Stimulated activated CD4-positive, alpha-beta T cell treated with anti-CD3 and anti-CD28 coated beads, Interleukin-1b, Interleukin-23, amount 100 ng/mL, for 1 hour (primary cell): ENCODE measurements at places on chromosomes 6 and 20.

GRCh38 chr6:121652726-121653623, 217.5 kb downstream of the GJA1 start:
- no peak for DNase-seq

DNA sequence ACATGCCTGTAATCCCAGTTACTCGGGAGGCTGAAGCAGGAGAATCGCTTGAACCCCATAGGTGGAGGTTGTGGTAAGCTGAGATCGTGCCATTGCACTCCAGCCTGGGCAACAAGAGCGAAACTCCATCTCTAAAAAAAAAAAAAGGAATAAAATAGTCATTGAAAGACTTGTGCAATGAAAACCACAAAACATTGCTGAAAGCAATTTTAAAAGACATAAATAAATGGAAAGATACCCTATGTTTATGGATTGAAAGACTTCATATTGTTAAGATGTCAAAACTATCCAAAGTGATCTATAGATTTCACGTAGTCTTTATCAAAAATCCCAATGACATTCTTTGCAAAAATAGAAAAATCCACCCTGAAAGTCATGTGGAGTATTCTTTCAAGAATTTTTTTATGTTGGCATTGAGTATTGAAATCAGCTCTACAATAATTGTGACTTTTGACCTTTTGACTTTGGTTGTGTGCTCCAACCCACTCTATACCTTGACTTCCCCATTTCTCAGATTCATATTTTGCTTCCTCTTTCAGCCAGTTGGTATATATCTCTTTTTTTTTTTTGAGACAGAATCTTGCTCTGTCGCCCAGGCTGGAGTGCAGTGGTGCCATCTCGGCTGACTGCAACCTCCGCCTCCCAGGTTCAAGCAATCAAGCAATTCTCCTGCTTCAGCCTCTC, 45.5 kb upstream of the SLC23A2 start:
- no peak for DNase-seq

GRCh38 chr6:97275804-97276203, 7.2 kb downstream of the MMS22L start:
- DNase-seq = no peak

DNA sequence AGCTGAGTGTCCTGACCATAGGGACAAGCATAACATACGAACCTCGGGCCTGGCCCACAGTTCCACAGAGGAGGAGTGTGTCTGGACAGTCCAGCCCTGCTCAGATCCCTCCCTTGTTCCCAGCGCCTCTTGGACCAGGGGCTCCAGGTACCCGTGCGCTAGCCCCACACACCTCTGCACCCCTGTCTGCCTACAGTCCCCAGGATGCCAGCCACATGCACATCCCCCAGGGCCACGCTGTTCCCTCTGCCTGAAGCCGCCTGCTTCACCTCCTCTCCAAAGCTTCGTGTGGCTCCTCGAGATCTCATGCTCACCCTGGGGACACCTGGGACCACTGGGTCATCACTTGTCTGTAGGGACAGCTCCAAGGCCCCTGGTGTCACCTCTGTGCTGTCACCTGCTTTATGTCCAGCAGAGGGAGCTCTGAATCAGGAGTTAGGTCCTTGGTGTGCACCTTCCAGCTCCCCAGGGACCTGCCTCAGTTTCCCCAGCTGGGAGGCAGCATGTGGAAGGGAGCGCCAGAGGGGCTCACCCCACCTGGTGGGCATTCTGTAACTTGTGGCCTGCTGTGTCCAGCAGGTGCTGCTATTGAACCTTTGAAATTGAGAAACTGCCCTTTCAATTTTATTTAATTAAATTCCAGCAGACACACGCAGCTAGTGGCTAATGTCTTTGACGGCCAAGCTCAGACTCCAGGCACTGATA, 7.3 kb upstream of the YTHDF1 start:
- DNase-seq = no peak

GRCh38 chr6:44286285-44286565, 16.0 kb downstream of the TMEM151B start:
- DNase-seq = no peak

GRCh38 chr6:130666786-130667185, 160.4 kb upstream of the SMLR1 start:
- no peak for DNase-seq

- DNase-seq = no peak
These were observed 22.6 kb downstream of the FOXP4 start for GRCh38 chr6:41568585-41569384.

DNA sequence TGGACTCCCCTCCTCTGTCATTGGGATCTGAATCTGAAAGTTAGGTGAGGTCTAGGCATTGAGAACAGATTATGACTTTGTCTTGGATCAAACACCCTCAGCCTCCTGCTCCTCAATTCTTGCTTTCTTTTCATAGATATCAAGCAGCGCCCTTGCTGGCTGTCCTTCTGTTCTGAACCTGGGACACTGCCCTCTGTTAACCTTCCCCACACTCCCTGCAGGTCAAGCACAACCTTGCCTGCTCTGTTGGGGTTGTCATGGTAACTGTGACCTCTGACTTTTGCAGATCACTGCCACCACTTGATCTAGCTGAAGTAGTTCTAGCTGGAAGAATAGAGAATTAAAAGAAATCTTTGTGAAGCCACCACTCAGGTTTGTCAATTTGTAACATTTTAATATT, 16.4 kb upstream of the MICA start:
- no peak for DNase-seq

DNA sequence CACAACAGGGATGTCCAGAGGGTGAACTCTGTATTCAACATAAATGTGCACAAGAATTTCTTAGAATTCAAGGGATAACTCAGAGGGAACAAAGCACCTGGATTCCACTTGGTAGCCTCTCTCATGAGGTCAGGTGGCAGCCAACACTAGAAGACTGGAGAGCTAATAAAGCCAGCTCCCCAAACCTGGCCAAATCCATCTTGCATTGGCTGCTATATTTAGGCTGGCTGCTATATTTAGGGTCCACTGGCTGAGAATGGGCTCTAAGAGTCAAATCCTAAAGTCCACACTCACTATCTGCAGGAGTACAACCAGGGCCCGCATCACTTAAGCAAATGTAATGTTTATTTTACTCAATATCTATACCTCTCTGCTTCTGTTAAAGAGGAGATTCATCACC, 20.0 kb downstream of the TBC1D7 start:
- no peak for DNase-seq

DNA sequence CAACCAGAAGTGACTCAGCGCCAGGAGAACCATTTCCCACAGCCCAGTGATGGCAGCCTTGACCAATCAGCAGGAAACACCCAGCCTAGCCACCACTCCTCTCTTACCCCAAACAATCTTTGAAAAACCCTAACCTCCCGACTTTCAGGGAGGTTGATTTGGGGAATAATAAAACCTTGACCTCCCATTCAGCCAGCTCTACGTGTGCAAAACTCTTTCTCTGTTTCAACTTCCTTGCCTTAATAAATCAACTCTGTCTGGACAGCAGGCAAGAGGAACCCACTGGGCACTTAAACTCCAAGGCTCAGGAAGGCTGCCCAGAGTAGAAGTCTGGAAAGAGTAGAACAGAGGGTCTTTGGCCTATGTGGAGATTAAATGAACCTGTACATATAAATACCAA, 35.0 kb downstream of the SERPINB1 start:
- no peak for DNase-seq

DNA sequence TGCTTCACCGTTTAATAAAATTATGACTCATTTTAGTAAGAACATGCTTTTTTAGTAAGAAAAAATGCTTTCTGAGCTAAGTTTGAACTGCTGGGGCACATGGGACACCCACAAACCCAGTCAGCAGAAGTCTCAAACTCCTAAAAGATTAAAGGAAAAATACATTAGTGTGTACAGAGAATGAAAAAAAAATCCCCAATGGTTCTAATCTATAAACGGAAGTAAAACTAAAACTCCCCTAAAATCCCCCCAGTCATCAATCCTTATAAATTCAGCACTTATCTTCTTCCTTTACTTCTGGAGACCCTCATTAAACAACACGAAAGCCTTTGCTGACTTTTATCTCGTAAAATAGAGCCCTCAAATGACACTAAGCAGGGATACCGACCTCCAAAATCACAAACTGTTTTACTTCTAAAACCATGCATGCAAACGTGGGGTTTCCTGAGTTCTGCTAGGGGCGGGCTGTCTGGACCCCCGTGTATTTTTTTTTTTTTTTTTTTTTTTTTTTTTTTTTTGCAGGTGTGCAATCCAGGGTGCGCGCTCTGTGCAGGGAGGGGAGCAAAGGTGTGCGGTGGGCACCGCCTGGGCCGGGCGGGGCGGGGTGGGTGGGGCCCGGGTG, 1.1 kb upstream of the MYB start:
- DNase-seq = no peak
